Daoy (cell line): ENCODE measurements at places on chromosomes 6 and 20.
A peak's percentile ranks its signal among the peaks of the same experiment; 100 is the strongest.

GRCh38 chr6:167549213-167549612, 224.3 kb downstream of the TTLL2 start:
- no peak for DNase-seq

DNA sequence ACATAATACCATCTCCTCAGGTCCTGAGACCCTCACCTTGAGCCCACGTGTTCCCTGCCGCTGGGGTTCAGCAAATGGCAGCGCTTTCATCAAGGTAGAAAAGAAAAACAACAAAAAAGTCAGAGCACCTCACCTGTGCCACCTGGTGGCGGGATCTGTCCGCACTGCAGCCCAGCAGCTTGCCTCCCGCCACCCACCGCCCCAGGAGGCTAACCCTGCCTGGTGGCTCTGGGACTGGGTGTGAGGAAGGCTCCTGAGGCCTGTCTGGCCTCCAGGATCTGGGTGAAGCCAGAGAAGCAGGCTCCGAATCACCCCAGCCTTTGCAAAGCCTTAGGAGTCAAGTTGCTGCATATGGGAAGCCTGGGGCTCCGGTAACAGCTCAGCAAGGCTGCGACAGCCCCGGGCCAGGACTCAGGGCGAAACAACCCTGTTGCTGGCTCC, 270.8 kb downstream of the BMP7 start:
- DNase-seq = peak; percentile 36

GRCh38 chr20:38393259-38393658, 41.9 kb downstream of the SNHG17 start:
- no peak for DNase-seq

DNA sequence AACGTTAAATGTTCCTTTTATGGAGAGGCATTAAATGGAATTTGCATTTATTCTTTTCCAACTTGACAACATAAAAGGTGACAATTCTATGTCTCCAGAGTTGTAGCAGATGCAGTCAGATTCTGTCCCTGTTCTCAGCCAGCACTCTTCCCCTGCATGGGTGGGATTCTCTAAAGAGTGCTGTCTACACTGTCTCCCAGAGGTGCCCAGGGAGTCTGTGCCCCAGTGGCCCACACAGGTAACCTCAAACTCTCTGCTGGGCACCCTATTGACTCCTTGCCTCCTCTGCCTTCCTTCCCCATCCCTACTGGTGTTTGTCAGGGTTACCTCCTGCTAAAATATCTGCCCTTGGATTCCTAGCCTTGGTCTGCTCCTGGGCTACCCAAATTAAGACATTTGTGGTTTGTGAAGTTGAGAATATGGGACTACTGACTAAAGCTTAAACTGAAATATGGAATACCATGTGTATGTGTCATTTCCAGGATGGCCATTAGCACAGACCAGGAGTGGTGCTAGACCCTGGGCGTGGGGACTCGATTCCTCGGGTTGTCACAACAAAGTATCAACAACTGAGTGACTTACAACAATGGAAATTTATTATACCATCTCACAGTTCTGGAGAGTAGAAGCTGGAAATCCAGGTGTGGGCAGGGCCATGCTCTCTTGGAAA, 284.7 kb downstream of the CDH26 start:
- peak; percentile 60 for DNase-seq

DNA sequence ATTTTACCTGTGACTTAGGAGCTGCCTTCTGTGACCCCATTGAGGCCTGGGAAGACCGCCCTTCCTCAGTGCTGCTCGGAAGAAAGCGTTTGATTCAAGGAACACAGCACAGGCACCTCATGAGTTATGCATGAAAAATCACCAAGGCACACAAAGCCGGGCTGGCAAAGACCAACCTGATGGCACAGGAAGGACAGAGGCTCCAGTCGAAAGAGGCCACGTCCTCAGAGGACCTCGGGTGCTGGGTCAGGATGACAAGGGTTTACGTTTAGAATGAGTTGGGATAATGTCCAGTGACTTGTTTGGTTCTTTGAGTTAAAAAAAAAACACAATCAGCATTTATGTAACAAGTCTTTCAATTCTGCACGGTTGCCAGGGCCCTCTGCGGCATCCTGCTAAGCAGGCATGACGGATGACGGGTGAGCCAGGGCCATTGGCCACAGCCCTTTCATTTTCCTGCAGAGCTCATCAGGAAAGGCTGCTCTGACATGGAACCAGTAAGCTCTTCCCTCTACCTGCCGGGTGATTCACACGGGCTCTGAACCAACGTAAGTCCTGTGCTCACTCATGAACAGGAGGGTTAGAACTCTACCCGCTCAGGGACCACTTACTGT, 112.8 kb downstream of the DACT2 start:
- no peak for DNase-seq

DNA sequence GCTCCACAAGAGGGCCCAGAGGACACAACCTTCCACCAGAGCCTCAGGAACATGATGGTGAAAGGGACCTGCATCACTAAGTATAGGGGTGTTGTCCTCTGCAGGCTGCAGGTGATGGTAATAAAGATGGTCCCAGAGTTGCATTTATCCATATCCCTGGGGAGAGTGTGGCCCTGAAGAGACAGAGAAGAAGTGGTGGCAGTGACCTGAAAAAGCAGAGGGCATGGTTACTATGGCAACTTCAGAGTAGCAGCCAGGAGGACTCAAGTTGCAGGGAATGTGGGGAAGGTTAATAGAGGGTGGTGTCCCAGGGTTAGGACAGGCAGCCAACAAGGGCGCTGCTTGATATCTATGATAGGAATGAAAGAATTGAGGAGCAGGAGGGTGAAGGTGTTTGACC, 57.1 kb downstream of the HLA-A start:
- no peak for DNase-seq

- DNase-seq = no peak
Observed at GRCh38 chr6:83514466-83514865, 2.1 kb downstream of the PRSS35 start.

DNA sequence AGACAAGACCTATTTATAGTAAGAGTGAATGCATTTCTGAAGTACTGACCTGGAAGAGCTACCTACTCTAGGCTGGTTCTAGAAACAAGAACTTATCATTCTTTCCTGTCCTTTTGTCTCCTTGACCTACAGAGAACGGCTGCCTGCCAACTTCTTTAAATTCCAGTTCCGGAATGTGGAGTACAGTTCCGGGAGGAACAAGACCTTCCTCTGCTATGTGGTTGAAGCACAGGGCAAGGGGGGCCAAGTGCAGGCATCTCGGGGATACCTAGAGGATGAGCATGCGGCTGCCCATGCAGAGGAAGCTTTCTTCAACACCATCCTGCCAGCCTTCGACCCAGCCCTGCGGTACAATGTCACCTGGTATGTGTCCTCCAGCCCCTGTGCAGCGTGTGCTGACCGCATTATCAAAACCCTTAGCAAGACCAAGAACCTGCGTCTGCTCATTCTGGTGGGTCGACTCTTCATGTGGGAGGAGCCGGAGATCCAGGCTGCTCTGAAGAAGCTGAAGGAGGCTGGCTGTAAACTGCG, 8.3 kb downstream of the APOBEC2 start:
- DNase-seq = no peak

GRCh38 chr6:135994857-135995544, 143.5 kb downstream of the PDE7B start:
- DNase-seq = peak; percentile 50

DNA sequence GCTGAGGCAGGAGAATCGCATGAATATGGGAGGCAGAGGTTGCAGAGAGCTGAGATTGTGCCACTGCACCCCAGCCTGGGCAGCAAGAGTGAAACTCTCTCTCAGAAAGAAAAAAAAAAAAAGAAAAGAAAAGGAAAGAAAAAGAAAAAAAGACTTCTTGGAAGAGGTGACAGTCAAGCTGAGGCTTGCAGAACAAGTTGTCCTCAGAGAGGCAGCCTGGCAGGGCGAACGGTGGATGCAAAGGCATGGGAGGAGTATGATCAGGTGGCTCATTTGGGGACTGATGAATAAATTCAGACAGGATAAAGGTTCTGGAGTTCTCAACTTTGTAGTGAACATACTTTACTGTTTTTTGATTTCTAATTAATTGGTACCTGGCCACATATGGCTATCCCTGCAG, 12.4 kb downstream of the ZNF341 start:
- no peak for DNase-seq

DNA sequence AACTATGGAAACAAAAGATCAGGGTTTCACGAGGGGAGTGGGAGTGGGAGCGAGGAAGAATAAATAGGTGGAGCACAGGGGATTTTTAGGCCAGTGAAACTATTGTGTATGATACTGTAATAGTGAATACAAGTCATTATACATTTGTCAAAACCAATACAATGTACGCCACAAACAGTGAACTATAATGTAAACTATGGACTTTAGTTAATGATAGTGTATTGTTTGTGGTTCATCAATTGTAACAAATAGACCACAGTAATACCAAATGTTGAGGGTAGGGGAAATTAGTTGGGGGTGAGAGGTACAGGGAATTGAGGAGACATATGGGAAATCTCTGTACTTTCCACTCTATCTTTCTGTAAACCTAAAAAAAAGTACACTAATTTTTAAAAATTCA, 218.4 kb downstream of the FRK start:
- DNase-seq = no peak

DNA sequence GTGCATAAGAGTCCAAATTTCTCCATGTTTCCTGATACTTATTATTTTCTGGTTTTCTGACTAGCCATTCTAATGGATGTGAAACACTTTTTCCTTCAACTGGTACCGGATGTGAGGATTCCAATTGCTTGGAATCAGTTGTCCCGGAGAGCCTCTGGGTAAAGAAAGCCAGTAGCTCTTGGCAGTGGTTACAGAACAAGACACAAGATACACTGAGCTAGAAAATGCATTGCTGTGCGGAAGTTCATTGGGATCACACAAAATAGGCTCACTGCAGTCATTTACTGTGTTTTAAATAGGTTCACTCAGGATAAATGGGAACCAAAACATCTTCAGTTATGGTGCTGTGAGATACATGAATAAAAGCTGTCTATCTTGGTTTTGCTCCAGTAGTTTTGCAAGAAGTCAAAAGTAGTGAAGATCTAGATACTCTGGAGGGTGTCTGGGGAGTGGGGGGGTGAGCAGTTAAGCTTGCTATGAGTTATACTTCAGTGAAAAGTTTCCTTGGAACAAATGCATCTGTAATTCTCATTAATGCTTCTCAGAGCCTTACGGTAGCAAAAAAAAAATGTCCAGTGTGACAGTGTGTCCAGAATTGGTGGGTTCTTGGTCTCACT, 54.4 kb upstream of the RNF182 start:
- DNase-seq = no peak

GRCh38 chr6:47853766-47854165, 71.9 kb downstream of the OPN5 start:
- no peak for DNase-seq

DNA sequence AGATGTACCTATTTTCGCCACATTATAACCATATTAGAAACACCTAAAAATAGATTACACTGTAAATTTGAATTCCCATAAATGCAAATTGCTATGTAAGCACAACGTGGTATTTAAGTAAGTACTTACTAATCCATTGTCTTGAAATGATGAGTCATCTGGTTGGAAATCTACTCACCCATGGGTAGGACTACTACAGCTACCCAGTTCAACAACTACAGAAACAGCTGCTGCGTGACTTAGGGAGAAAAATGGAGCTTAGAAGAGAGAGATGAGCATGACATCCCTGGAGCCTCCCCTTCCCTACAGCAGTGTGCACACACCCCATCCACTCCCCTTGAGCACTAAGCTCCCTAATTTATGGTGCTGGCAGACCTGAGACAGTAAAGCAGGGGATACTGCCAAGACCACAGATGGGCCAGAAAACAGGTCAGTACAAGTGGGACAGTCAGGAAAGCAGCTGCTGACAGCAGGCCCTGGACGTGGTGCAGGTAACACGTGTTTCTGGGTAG, 26.9 kb downstream of the RRAGD start:
- DNase-seq = peak; percentile 43

- DNase-seq = no peak
Observed at GRCh38 chr6:109034526-109034925, 60.1 kb downstream of the SESN1 start.

DNA sequence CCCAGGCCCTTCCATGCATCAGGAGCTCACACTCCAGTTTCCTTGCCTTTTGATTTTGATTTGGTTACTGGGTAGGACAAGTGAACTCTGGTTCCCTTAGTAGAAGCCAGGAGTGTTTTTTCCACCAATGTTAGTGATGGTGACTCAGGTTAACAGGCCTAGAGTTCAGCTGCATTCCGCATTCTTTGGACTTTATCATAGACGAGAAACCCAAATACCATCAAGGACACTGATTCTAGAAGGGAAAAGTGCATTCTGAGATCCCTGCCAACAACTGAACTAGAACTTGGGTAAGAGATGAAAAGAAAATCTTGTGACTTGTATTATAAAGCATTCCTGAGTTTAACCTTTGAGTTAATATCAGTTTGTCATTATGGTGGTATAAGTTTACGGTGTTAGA, 8.9 kb downstream of the GSS start:
- no peak for DNase-seq
